ENCODE measurements at places on chromosomes 4 and X.

DNA sequence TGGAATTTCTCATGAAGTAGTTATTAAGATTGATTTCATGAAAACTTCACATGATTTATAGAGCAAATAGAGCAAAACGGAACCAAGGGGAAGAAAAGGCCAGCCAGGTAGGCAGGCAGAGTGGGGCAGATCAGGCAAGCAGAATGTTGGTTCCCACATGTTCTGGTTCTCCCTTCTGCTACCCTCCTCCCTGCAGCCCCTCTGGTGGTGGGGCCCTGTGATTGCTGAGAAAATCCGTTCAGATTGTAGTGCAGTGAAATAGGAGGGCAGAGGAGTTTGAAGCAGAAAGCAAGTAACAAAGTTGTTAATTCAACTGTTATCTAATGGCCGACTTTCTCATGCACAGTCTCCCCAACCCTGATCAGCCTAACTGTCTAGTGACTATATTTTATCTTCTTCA, 185.3 kb downstream of the MID1IP1 start:
- no peak for DNase-seq

- DNase-seq, result no peak
Observed at GRCh38 chrX:81377329-81377728, 175.4 kb downstream of the SH3BGRL start.

- DNase-seq, result no peak
Observed at GRCh38 chr4:152321923-152322322, 214.0 kb downstream of the FBXW7 start.

DNA sequence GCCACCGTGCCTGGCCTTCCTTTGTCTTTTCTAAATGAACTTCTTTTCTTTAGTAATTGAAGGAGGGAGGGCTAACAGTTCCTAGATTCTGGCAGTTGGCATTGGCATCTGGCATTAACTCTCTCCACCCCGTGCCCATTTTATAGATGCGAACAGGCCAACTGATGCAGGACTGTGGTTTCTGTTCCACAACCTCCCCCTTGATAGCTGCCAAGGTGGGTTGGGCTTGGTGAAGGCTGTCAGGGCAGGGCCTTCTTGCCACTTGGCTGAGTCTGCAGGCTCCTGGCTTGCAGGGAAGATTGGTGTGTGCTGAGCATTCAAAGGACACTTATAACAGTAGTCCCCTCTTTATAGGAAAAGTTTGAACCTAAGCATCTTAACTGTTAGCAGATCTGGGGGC, 4.3 kb downstream of the SOWAHD start:
- DNase-seq, result no peak

- no peak for DNase-seq
Observed at GRCh38 chr4:174654634-174655033, 132.3 kb upstream of the HPGD start.

DNA sequence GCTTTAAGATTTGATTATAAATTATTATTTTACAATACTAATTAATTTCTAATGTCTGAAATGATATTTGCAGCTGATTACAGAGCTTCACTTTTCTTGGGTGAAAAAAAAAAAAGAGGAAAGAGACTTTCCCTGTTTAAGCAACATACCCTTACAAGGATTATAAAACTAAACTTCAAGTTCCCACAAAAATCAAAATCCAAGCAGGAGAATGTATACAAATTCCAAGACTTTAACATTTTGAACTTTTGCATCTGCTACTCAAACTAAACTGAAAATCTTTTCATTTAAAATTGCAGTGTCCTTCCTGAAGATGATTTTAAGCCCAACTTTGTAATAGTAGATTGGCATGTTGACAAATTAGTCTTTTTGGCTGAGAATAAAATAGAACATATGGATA, 742.4 kb upstream of the INTU start:
- no peak for DNase-seq

GRCh38 chr4:3773552-3774001, 7.4 kb downstream of the ADRA2C start:
- DNase-seq, result no peak

DNA sequence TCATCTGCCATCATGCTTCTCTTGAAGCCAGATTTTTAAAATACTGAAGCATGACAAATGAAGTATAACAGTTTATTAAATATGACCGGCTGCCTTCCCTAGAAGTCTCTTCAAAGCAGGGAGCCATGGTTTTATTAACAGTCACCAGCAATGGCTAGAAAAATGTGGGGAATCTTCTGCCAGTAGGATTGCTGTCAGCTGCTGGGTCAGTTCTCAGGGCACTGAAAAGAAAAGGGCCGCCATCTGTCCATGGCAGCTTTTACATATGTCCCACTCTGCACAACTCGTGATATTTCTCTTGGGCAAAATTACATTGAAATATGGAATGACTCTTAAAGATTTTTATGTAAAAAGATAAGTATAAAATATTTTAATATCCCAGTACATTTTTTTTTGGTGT, 2.8 kb downstream of the CCNG2 start:
- DNase-seq, result no peak

GRCh38 chrX:63930140-63930539, 145.1 kb upstream of the ARHGEF9 start:
- DNase-seq, result peak; percentile 16

DNA sequence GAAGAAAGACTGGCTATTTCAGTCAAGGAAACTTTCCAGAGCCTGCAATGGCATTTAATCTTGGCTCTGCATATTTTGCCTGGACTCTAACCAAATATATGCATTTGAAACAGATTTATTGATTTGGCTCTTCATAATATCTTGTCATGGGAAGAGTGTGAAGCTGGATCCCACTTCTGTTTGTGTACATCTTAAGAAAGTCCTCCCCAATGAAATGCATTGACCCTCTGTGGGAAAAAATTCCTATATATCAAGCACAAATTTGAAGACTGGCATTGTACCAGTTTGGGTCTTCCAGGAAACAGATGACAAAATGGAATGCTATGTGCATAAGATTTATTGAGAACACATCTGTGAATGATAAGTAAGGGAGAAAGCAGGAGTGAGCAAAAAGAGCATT, 897.3 kb upstream of the TENM3 start:
- DNase-seq, result no peak

DNA sequence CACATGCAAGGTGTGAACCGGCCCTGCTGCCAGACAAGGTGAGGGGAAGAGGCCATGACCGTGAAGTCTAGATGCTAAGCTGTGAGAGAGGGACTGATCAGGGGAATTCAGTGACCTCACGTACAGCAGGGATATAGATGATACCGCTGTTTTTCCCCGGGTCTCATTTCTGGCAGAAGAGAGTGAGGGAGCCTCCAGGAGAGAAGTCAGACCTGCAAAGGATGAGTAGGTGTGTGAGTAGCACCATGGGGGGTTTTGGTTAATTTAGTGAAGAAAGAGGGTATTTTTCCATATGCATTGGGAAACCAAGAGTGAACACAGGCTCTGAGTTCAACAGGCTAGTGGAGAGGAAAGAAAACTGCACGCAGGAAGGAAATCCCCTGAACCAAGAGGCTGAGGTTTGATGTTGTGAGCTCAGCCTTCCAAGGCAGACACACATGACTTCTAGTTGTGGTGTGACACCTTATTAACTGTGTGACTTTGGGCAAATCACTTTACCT, 127.6 kb upstream of the GATB start:
- DNase-seq, result no peak

GRCh38 chrX:38045538-38046096, 39.3 kb downstream of the SYTL5 start:
- DNase-seq, result no peak

- DNase-seq, result peak; percentile 53
Observed at GRCh38 chr4:125315576-125316400, 1.0 kb downstream of the FAT4 start.

GRCh38 chr4:78360466-78360865, 191.1 kb upstream of the ANXA3 start:
- DNase-seq, result no peak

DNA sequence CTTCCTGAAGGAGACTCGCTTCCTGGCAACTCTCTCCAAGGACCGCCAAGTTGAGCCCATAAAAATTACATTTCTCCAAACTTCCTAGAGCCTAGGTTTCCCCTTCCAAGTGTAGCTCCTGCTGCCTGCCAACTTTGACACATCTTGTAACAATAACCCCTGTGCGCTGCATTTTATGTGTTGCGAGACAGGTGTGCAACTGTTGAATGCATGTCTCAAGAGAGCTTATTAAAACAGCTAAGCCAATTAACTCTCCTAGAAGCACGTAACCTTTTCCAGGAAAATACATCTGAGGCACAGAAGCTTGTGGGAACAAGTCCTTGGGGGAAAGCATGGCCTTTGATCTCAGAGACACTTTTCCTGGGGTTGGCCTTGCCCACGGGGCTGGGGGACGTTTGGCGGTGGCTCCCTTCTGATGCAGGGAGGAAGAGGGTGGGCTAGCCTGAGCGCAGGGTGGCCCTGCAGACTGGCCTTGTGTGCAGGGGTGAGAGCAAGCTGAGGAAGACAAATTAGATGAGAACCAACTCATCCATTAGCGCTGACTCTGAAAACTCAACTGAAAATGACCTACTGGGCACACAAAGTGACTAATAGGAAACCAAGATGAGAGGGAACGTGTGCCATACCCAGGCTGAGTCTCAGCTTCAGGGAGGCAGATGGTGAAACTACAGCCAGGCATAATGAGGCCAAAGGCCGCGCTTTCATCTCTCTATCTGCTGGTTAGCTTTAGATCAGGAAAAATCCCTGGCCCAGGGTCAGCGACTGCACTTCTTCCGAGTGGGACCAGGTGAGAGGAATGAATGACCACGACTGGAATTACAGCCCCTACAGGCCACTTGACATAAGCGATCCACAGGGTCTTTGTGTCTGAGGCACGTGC, 75.3 kb downstream of the ENPP6 start:
- no peak for DNase-seq

- no peak for DNase-seq
Observed at GRCh38 chr4:61473306-61473705, 273.2 kb downstream of the ADGRL3 start.

GRCh38 chr4:185846505-185847150, 34.6 kb upstream of the SORBS2 start:
- DNase-seq, result no peak

DNA sequence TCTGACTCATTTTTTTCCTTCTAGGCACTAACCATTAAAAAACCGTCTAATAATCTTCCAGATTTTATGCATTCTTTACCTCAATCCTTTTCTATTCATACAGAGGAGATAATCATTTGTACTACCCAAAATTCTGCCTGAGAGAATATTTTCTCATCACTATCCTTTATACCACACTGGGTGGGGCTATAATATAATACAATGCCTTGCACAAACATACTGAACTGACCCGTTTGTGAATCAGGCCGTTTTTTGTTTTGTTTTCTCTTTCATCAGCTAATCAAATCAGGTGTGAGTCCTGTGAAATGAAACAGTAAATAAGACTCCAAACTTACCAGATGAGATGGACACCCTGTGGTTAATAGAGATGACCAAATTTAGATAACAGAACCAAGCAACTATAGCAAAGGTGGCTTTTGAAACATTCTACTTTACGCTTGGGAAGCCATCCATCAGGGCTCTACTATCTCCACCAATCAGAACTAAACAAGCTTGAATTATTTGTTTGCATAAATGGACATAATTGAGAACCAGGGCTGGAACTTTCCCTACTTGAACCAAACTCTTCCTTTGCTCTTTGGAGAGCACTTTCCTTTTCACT, 573.0 kb downstream of the GABRG1 start:
- DNase-seq, result no peak

GRCh38 chr4:155889031-155889793, 14.3 kb upstream of the TDO2 start:
- peak; percentile 20 for DNase-seq

GRCh38 chr4:185235843-185236503, 26.6 kb downstream of the SNX25 start:
- no peak for DNase-seq

GRCh38 chr4:16050669-16051068, 33.2 kb downstream of the PROM1 start:
- DNase-seq, result no peak

- no peak for DNase-seq
Observed at GRCh38 chrX:9003041-9003440, 30.9 kb downstream of the FAM9B start.

Data from amniotic stem cell (primary cell).